Foreskin fibroblast (primary cell): ENCODE measurements at places on chromosomes 6 and 20.
A peak's percentile ranks its signal among the peaks of the same experiment; 100 is the strongest.

DNA sequence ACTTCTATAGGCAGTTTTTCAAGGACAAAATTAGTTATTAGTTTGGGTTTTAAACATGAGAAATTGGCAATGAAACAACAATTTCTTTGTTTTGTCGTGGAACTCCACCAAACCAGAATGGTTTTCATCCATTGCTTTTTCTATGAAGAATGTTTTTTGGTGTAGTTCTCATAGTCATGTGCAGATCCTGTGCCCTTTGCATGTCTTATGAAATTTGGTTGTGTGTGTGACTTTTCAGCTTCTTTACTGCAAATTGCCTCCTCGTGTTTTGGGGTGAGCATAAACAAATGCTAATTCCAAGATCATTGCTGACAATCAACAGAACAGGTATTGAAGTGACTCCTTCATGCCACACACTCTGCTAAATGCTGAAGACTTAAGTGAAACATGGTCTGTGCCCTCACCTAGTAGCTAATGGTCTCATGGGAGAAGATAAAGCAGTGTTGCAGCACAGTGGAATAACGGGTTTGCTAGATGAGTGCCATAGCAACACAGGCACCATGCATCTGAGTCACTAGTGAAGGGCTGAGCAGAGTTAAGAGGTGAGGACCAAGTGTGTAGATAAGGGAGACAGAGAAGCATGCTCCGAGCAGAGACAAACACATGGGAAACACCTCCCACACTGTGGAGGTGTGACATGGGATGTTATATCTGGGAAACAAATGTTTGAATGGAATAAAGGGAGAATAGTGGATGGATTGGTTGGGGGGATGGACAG is 120.0 kb downstream of the SLC16A10 start:
- DNase-seq: no peak

DNA sequence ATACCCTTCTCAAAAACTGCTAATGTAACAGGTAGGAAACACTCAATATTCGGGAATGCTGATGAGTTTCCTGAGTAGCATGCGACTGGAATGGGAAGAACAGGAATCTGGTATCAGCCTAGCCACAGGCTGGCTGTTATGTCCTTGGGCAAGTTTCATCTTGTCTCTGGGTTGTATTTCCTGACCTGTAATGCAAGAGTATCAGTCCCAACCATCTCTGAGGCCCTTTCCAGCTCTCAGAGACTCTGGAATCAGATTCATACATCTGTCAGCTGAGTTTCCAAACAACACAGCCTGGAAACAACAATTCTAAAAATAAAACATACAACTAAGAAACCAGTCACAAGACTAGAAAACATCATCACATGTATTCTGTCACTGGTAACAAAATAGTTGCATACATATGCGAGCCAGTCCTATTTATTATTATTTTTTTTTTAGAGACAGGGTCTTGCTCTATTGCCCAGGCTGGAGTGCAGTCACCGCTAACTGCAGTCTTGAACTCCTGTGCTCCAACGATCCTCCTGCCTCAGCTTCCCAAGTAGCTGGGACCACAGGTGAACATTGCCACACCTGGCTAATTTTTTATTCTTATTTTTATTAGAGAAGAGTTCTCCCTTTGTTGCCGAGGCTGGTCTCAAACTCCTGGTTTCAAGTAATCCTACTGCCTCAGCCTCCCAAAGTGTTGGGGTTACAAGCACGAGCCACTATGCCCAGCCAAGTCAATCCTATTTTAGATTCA is 16.7 kb upstream of the TFAP2A start:
- no peak for DNase-seq

GRCh38 chr6:21846541-21847451 is 253.2 kb downstream of the SOX4 start:
- DNase-seq: no peak

DNA sequence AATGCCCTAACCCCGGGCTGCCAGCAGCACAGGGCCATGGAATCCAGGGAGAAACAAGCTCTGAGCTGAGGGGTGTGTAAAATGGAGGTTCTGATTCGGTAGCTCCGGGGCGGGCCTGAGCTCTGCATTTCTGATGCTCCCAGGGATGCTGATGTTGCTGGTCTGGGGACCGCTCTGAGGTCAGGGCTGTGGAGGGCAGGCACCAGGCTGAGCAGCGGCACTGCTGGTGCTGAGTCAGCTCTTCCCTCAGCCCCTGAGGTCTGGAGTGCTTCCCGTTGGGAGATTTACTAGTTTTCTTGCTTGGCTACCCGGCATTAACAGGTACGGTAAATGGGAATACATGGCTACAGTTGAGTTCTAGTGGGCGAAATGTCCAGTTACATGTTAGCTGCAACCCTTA is 18.6 kb upstream of the CST3 start:
- DNase-seq: no peak

GRCh38 chr6:113488061-113488460 is 369.1 kb upstream of the MARCKS start:
- no peak for DNase-seq

DNA sequence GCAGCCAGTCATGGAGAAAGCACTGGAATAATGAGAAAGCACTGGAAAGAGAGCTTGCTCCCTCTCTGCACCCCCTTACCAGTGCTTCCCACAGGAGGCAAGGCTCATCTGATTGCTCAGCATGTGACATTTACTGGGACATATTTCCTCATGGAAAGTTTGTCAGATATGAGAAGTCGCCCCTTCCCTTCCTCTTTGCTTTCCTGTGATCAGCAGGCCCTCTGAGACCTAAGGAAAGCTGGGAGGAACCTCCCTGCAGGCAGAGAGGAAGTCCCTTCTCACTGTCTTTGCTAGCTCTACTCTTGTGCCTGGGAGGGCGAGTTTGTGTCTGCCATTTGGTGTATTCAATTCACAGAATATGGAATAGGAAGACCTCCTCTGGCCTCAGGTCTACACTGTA is 283.8 kb downstream of the ALDH8A1 start:
- DNase-seq: no peak

GRCh38 chr20:50515471-50516106 is 5.4 kb downstream of the PTPN1 start:
- no peak for DNase-seq

DNA sequence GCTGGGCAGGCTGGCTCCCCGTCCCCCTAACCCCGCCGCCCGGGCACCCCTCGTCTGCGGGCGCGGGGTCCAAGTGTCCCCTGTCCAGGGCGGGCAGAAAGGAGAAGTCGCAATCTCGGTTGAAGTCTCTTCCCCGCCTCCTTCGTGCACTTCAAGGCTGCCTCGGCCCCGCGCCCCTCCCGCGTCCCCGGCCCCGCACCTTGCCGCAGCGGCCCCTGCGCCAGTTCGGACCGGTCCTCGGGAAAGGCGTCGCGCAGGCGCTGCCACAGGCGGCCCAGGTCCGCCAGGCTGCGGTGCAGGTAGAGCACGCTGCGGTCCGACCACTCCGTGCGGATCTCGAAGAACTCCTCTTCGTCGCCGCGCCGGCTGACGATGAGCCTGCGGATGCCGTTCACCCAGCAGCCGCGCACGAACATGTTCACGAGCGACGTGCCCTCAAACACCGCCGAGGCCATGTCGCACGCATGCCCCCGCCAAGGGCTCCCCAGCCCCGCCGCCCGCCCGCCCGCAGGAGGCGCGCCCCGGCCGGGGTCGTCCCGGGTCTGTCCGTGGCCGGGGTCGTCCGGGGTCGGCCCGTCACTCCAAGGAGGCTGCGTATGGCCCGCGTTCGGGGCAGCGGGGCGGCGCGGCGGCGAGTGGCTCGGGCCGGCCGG is at the start of gene PXDC1:
Gene PXDC1 (minus strand): TSS at position 637 of the 653 bp plus-strand sequence. CDS start 182 bp downstream, at position 455.
- no peak for DNase-seq

DNA sequence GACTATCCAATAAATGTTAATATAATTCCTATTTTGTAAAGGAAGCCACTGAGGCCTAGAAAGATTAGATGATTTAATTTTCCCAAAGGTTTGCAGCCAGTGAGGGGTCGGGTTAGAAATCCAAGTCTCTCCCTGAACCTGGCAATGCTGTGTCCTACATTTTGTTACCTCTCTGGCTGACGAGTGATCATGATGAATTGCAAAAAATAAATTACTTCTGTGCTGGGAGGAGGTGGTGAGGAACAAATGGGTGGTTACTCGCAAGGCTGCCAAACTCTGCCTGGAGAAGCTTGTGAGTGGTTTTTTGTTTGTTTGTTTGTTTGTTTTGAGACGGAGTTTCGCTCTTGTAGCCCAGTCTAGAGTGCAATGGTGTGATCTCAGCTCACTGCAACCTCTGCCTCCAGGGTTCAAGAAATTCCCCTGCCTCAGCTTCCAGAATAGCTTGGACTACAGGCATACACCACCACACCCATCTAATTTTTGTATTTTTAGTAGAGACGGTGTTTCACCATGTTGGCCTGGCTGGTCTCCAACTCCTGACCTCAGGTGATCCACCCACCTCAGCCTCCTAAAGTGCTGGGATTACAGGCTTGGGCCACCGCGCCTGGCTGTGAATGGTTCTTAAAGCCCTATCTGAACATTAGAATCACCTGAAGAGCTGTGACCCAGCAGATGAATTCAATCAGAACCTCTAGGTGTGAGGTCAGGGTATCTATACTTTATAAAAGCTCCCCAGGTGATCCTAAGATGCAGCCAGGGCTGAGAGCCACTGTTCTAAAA is 20.2 kb upstream of the TBC1D7 start:
- no peak for DNase-seq

DNA sequence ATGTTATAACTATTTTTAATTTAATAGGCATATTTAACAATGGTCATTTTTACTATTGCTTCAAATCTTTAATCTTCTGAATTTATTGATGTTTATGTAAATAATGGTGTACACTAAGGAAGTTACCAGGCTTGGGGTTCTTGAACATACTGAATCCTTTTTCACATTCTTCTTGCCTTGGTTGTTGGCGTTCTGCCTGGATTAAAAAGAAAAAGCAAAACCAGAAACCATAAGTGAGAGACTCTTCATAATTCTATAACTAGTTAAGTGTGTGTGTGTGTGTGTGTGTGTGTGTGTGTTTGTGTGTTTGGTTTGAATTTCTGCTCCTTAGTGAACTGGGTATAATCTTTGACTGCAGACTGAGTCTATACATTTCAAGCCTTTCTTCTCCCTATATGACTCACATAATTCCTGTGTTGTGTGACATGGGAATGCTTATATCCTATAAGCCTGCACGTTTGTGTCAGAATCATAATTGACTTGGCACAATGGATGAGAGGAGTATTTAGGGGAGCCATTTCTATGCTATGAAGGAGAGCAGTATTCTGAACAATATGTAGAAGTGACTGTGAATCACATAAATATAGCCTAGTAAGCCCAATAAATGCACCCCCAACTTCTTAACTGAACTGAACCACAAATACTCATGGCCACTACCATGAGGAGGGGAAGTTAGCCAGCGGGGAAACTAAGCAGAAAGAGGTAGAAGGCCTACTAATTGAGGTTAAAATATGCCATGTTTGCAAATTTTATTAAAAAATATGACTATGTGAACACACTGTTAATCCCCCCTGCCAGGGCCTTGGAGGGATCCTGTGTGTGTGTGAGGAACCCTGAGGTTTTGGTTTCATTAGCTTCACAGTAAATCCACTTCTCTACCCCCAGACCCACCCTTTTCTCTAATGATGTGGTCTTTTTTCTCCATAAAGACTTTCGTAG is 425.5 kb downstream of the BCKDHB start:
- no peak for DNase-seq

GRCh38 chr20:2708073-2708415 is 15.5 kb downstream of the EBF4 start:
- no peak for DNase-seq

GRCh38 chr20:48624315-48625020 is 203.3 kb downstream of the PREX1 start:
- DNase-seq: no peak

DNA sequence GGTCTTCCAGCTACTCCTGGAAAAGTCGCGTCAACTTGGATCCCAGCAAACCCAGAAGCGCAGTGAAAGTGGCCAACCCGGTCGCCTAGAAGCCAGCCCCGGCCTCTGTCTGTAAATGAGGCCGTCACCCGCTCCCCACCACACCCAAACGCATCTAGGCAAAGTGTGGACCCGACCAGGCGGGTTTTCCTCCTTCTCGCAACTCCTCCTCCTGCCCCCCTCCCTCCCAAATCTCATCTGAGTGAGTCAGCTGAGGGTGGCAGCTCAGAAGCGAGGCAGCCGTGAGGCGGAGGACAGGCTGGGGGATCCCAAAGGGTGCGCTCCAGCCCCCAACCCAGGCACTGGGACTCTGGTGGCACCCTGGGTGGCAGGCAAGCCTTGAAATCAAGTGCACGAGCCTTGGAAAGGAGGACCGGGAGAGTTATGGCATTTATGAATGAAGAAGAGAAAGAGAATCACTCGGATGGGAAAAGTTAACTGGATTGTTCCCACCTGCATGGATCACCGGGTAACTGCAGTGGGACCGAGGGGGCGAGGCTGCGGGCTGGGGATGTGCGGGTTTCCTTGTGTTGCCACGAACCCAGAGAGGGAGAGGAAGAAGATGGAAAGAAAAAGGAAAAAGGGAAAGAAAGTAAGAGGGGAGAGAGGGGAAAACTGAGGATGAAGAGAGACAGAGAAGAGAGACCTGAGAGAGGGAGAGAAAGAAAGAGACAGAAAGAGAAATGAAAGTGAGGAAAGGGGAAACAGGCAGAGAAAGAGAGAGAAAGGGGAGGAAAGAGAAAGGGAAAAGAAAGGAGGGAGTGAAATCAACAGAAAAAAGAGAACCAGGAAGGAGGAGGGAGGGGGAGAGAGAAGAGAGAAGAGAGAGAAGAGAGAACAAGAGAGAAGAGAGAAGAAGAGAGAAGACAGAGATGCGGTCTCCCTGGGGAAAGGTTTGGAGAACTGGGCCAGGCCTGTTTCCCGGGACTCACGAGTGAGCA is at the start of gene APCDD1L:
Gene APCDD1L (minus strand): TSS at position 167 of the 980 bp plus-strand sequence. CDS start 692 bp downstream, outside the sequence.
- DNase-seq: peak; percentile 60

GRCh38 chr6:107827541-107827940 is 3.4 kb upstream of the SCML4 start:
- DNase-seq: no peak

DNA sequence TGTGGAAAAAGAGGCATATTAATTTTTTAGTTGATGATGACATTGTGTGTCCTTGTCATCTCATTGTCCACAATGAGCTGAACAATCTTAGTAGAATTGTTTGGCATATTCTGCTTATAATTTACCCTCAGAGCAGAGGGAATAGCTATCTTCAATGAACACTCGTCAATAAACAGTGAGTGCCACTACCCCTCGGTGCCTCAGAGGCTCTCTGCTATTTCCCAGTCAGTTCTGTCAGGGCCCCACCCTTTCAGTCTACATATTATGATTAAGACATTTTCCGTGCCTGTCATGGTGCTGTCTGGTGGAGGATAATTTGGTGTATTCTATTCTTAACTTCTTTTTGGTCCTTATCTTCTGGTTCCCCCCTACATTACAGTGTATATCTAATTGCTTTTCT is 31.2 kb downstream of the NUS1 start:
- no peak for DNase-seq

GRCh38 chr6:140784573-140784972 is 1348.2 kb upstream of the GJE1 start:
- DNase-seq: peak; percentile 48

GRCh38 chr6:156080371-156080770 is 624.7 kb upstream of the NOX3 start:
- DNase-seq: no peak

GRCh38 chr6:34108176-34108575 is 37.7 kb downstream of the GRM4 start:
- DNase-seq: no peak
